ENCODE measurements at places on chromosomes 4 and X. TPM values are rescaled to one million over a fixed set of nuclear protein-coding genes. Genes with fewer than 3 reads are reported as not detected.

Gene BMP3
- total RNA-seq = 0.46 TPM

Gene RTL5
- total RNA-seq = 21.0 TPM

Gene MAGEB2
- total RNA-seq = not detected

Gene ENPP6
- not detected for total RNA-seq

Gene USP17L28
- total RNA-seq = not detected

Gene PITX2
- total RNA-seq = not detected

Gene YY2
- total RNA-seq = 2.6 TPM

Gene ZDHHC15
- not detected for total RNA-seq

Gene GJB1
- total RNA-seq = not detected

Gene PCDH10
- not detected for total RNA-seq

Gene PAGE4
- total RNA-seq = not detected

Gene LIMCH1
- not detected for total RNA-seq

Gene GLUD2
- total RNA-seq = 0.24 TPM

Gene RHOH
- 209 TPM for total RNA-seq

Gene USP51
- 3.2 TPM for total RNA-seq

Gene ARHGEF6
- total RNA-seq = 43.4 TPM

Gene MAOB
- not detected for total RNA-seq

Gene BMPR1B
- total RNA-seq = not detected

Gene FHIP1A
- total RNA-seq = 0.76 TPM

Gene AR
- not detected for total RNA-seq

Gene SYAP1
- total RNA-seq = 18.0 TPM

Gene SPIN2A
- 3.3 TPM for total RNA-seq

Gene SLC25A53
- total RNA-seq = 17.1 TPM

Gene ALB
- not detected for total RNA-seq

Gene COL25A1
- total RNA-seq = not detected

Gene SLC10A4
- total RNA-seq = 0.25 TPM

Gene TCEAL3
- total RNA-seq = 6.7 TPM

Gene RAB39B
- 8.8 TPM for total RNA-seq

Gene GRID2
- total RNA-seq = not detected

Gene DGAT2L6
- not detected for total RNA-seq

Gene RASL11B
- 1.3 TPM for total RNA-seq

Gene PRRG1
- not detected for total RNA-seq

Gene TBCK
- total RNA-seq = 87.6 TPM

Gene KDR
- not detected for total RNA-seq

Gene NUDT10
- total RNA-seq = 0.36 TPM

Gene SLITRK4
- total RNA-seq = not detected

Gene MCF2
- 0.39 TPM for total RNA-seq

Gene BANK1
- total RNA-seq = 354 TPM

Gene PTPN13
- total RNA-seq = 0.91 TPM

Gene NPY2R
- not detected for total RNA-seq

Gene PLAC1
- total RNA-seq = not detected

Gene NLRP2B
- not detected for total RNA-seq

Gene PF4V1
- not detected for total RNA-seq

Gene AKAP4
- total RNA-seq = not detected

Gene PABPC4L
- not detected for total RNA-seq

Gene OPHN1
- 0.15 TPM for total RNA-seq

Gene HSFX2
- total RNA-seq = 1.9 TPM

Gene COMMD8
- 15.2 TPM for total RNA-seq

Gene SOD3
- total RNA-seq = not detected

Gene PRR32
- not detected for total RNA-seq

Gene RENBP
- 39.2 TPM for total RNA-seq

Gene MAP7D2
- total RNA-seq = not detected

Gene CTAG2
- total RNA-seq = not detected

Gene GAGE13
- total RNA-seq = not detected

Measured in B cell (primary cell).